T-helper 2 cell treated with Interferon-gamma antibody and Interleukin-4, amounts not matched to agents 5 μg/mL and 100 μg/mL, for 36 hours (primary cell): ENCODE measurements at places on chromosomes 2 and 18.

DNA sequence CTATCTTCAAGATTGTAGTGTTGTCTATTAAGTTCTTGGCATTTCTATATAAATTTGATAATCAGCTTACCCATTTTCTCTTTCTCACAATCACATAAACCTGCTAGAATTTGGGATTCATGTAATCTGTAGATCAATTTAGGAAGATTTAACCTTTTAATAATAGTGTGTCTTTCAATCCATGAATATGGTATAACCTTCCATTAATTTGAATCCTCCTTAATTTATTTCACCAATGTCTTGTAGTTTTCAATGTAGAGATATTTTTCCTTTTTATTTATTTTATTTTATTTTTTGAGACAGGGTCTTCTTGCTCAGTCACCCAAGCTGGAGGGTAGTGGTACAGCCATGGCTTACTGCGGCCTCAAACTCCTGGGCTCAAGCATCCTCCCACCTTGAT, 20.2 kb downstream of the SANBR start:
- DNase-seq: no peak

DNA sequence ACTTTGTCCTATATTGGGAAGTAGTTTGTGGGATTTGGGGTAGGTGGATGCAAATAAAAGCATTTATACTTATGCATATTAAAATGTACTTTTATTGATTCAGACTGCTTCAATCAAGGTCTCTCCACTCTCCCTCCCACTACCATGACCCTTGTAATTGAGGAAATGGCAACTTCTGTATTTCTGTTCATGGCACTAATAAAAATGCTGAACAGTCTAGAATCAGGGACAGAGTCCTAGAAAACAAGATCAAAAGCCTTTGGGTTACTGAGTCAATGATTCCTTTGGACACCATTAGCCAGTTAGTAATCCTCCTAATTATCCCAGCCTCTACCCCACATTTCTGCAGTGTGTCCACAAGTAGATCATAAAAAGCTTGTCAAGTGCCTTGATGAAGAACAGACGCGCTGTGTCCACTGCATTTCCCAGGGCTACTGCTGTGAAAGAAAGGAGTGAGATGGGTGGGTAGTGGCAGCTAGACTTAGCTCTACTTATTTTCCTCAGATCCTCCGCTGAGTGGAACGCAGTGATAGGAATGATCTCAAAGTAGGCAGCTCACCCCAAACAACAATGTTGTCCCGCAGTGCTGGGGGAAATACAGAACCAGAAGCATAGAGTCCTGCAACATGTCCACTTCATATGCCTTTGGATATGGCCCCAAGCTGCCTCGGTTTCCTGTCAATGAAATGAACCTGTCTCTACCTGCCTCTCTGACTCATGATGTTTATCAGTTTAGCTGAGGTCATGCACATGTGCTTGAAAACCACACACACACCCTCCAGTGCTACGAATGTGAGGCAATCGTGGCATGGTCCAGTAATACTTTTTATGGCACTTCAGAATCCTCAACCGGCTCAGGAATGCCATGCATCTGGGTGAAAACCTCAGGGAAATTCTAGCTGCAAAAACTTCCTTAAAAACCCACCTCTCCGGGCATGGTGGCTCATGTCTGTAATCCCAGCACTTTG, 115.5 kb downstream of the COL6A3 start:
- DNase-seq: no peak

GRCh38 chr2:215529271-215529670, 93.4 kb upstream of the FN1 start:
- DNase-seq: no peak

DNA sequence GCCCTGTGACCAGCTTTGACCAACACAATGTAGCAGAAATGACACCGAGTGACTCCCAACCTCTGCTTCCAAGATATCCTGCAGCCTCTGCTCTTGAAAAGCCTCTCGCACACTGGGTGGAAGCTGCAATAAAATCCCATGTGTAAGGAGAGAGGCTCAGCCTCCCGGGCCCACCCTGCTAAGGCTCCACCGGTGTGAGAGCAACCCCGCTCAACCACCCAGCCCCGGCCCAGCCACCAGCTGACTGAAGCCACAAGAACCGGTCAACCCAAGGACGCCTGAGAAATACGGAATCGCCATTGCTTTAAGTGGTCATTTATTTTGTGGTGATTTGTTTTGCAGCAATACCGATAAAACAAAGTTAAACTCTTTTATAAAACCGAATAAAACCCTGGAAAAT, 452.8 kb upstream of the SMIM21 start:
- DNase-seq: no peak

- DNase-seq: no peak
Observed at GRCh38 chr2:5549771-5550170, 142.4 kb upstream of the SOX11 start.

DNA sequence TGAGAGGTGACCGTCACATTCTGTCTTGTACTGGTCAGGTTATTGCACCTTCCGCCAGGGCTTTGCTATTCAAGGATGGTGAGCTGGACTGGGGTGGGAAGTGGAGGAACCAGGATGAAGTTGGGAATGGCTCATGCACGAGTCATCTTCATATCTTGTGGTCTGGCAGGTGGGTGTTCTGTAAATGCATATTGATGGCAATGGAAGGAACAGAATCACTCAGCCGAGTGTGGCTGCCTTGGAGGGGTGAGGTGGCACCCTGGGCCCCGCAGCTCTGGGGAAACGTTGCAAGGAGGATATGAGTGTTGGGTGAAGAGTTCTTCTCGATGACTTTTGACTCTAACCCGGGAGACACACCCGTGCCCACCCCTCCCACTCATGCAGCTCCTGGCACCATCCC, 1.2 kb downstream of the NEU2 start:
- DNase-seq: no peak

DNA sequence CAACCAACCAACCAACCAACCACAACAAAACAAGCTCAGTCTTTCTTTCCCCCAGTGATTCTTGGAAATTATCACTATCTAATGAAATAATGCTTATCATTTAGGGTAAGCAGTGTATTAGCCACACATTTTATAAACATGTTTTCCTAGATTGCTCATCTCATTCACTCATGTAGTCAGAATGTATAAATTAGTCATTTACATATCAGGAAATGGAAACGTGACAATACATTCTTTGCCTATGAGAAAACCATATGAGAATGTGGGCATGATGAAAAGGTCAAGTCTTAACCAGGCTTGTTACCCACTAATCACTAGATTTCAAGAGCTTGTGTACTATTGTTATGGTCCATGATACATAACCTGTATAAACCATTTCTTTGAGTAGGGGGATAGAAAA, 1583.4 kb upstream of the PIK3C3 start:
- DNase-seq: no peak

- DNase-seq: no peak
Observed at GRCh38 chr2:133012847-133013734, 343.1 kb upstream of the LYPD1 start.

GRCh38 chr18:7950380-7951136, 383.4 kb downstream of the PTPRM start:
- peak; percentile 14 for DNase-seq

DNA sequence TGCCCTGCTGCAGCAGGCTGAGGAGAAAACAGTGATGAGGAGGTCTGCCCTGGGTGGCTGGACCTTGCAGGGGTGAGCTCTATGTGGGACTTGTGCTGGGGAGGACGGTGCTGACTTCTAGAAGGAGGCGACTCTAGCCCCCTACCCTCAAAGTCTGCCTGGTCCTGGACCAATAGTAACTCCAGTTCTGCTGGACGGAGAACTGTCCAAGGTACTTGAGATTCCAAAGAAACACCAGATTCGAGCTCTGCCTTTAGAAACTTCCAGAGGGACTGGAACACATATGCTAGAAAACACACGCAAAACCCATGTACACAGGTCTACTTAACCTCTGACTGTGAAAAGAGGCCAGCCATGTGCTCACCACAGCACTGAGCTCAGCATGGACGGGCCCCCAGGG, 260.6 kb downstream of the TWIST2 start:
- DNase-seq: no peak
